COLO829 (cell line): ENCODE measurements at places on chromosomes 3 and 15.

DNA sequence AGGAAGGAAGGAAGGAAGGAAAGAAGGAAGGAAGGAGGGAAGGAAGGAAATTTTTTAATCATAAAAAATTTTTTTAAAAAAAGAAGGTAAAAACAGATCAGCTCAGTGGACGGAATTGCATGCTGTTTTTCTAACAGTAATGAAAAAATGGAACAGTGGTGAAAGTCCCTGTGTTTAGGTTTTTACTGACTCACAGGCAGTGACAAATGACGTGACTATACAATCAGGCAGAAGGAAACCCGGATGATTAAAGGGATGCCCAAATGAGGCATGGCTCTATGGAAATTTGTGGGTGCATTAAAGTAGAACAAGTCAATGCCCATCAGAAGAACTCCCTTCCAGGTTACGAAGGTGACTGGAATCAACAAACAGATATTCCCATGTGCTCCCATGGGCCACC lies 135.0 kb downstream of the IMPG2 start:
- DNase-seq, result no peak

GRCh38 chr3:127785711-127786265 lies 36.5 kb downstream of the MGLL start:
- DNase-seq, result no peak

GRCh38 chr3:18027161-18027939 lies 284.9 kb upstream of the TBC1D5 start:
- no peak for DNase-seq

GRCh38 chr3:13857702-13858380 lies 22.0 kb downstream of the WNT7A start:
- DNase-seq, result no peak

- no peak for DNase-seq
These were observed 198.3 kb downstream of the ERC2 start for GRCh38 chr3:56269755-56270535.

- no peak for DNase-seq
These were observed 21.7 kb downstream of the RAB8B start for GRCh38 chr15:63211092-63211490.

DNA sequence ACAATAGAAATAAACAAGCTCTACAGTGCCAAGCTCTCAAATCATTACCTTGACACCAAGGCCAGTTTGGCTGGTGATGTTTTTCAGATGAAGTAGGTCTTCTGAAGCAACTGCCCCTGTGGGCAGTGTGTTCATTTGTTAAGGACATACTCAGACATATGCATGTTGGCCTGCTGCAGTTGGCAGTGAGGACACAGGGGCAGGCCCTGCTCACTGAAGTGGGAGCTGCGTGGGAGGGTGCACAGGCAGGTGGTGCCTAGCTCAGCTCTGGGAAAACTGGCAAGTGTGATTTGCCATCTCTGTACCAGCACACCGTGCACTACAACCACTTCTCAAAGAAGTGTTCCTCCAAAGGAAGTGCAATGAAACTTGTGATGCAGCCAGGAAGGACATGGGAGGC lies 28.5 kb upstream of the SNRK start:
- DNase-seq, result no peak

DNA sequence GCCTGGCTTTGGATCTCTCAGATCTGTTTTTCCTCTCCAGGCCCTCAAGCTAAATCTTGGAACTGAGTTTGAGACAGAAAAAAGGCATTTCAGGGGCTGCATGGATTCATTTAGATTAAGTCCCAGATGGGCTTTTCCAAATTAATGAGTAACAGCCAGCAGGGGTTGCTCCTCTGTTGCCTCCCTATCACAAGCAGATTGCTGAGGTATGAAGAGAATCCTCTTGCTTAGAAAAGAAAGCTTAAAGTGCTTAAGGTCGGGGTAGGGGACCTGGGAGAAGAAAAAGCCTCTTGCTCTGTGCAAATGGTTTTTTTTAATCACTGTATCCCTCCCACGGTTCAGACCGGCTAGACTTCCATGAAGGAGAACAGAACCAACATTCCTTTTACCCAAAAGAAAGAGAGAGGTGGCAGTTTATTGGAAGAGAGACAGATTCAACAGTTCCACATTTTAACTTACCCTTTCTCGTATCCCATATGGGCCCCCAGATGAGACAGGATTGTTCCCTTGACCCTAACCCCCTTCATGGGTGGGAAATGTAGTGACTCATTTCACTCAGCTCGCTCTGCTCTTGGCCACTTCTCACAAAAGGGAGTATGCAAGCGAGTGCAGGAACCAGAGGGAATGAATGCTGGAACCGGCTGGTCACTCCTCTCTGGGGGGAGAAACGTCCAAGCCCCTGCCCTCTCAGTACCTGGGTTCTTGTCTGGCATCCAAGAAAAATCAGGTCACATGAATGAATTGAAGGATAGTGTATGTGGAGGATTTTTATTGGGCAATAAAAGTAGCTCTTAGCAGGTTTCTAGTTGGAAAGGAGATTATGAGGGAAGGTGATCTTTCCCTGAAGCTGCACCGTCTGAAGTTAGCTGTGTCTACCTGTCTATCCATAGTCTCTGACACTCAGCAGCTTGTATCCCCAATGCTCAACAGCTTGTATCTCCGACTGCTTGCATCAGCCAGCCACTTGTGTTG lies 745.2 kb downstream of the SI start:
- no peak for DNase-seq

- no peak for DNase-seq
These were observed 172.8 kb downstream of the KCNMB2 start for GRCh38 chr3:178709051-178709450.

DNA sequence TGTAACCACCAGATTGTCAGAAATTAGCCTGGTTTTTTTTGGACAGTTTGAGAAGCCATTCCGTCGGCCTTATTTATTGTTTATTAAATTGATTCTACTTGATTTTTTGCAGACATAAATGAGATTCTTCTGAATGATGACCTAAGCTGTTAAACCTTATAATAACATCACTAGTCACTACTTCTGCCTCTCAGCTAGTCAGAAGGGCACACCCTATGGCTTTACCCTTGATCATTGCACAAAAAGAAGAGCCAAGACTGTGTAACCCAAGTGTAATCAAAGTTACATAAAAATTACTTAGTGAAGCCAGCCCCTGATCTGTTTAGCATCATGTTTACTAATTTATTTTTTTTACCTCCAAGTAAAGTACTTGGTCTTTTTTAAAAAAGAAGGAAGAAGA lies 64.3 kb downstream of the CHL1 start:
- no peak for DNase-seq

DNA sequence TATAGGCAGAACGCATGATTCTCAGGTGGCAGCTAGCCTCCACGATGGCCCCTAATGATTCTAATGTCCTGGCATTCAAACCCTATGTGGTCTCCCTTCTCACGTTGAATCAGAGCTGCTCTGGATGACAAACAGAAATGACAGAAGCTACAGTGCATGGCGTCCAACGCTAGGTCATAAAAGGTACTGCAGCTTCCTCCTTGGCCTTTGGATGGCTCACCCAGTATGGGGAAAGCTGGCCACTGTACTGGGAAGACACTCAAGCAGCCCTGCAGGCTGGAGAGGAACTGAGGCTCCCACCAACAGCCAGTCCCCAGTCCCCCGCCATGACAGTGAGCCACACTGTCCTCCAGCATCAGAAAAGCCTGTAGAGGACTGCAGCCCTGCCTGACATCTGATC lies 286.3 kb downstream of the FAM43A start:
- no peak for DNase-seq

DNA sequence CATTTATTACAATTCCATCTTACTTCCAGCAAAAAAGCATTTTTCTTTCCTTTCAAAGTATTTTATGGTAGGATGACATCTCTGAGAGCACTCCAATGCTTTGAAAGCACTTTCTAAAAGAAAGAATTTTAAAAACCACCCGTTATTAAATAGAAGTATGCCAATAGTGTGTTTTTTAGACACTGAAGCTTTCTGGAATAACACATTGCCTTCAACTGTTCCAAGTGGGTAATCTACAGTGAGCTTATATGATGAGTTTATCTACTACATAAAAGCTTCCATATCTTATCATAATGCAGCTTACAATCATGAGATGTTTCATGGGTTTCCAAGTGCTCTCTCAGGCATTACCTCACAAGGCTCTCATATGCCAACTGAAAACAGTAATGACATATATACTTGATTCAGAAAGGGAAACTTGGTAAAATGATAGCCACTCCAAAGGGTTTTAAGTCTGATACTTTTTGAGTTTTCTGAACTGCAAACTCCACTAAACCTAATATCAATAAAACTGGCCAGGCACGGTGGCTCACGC lies 14.1 kb downstream of the CMTM6 start:
- no peak for DNase-seq

DNA sequence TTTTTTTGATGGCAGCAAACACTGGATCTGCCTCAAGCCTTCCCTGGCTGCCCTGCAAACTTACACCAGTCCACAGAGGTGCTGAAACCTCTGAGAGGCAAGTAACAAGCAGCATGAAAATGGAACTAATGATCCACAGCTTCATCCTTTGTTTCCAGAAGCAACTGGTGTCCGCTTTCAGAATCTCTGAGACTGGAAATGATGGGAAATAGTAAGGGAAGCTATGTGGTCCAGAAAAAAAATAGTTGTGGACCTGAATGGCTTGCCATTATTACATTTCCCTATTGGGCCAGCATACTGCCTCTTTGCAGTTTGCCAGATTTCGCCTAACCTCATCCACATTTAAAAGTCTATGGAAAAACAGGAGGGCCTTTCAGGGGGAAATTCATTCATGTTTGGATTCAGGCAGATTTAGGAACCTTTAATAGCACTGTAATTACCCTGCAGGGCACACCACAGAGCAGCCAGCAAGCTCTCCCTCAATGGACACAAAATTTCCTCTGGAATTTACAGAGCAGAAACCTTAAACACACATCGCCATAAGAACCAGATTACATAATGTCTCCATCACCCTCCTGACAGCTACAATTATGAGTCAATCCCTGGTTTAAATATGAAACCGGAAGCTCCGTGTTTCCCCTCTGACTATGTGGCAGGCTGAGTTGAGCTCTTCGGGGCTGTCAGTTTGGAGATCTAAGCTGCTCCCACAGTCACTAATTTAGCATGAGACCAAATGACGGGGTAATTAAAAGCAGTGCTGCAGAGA lies 134.4 kb downstream of the TMCO5A start:
- peak; percentile 60 for DNase-seq

GRCh38 chr15:43769584-43770228 lies 7.1 kb downstream of the ELL3 start:
- peak; percentile 24 for DNase-seq

DNA sequence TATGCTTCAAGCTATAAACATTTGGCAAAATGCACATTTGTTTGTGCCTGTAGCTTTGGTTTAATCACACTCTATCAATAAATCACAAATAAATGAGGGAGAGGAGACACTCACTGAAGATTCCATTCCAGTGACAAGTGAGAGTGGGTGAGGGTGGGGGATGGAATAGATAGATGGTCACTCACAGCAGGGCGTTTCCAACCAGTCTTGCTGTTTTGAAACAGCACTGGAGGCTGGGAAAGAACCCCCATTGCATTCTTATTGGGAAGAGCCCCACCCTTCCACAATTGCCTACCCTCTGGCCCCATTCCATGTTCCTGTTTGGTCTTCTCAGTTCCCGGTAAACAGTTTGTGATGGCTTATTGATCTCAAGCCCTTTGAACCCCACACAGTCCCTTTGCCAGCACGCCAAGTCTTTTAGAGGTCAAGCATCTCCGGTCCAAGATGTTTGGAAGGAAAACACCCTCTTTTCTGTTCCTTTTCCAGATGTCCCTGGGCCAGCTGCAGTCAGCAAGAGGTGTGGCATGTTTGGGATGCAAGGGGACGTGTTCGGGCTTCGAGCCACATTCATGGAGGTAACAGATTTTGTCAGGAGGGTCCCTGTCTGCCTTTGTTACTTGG lies 30.7 kb downstream of the LMCD1 start:
- no peak for DNase-seq

DNA sequence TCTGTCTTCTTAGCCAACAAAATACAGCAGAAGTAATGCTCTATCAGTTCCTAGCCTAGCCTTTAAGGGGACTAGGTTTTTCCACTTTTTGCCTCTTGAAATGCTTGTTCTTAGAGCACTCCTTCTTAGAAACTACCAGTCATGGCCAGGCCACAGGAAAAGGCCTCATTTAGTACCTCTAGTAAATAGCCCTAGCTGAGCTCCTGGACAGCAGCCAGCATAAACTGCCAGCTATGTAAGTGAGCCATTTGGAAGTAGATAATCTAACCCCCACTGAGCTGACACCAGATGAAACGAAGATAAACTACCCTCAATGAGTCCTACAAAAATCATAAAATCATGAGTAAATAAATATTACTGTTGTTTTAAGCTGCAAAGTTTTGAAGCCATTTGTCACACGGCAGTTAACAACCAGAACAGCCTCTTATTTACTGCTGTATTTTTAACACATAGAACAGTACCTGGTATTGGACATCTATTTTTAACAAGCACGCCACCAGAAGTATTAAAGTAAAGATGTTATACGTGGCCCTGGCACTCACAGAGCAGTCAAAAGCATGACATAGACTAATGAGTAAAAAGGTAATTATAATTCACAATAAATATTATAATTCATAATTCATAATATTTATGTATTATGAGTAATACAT lies 12.0 kb downstream of the TBC1D5 start:
- DNase-seq, result no peak

GRCh38 chr3:190444576-190445145 lies 5.0 kb downstream of the TMEM207 start:
- peak; percentile 64 for DNase-seq

GRCh38 chr3:195754906-195755305 lies 34.1 kb downstream of the MUC20 start:
- no peak for DNase-seq

- peak; percentile 60 for DNase-seq
These were observed 2.1 kb downstream of the CD47 start for GRCh38 chr3:108088697-108089096.

DNA sequence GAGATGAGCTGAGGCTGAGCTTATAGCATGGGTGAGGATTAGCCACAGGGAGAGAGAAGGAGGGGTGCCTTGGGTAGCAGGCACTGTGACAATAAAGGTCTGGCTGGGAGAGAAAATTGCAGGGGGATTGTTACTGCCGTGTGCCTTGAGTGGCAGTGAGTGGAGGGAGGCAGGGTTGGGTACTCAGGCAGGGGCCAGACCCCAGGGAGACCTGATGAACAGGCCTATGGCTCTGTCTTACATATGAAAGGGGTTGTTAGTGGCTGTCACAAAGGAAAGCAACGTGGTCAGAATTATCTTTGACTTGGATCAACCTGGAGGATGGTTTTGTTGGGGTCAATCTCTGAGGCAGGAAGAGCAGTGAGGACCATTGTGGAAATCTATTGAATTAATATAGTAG lies 84.5 kb downstream of the LRTM1 start:
- no peak for DNase-seq

- peak; percentile 83 for DNase-seq
These were observed 31.8 kb downstream of the CCNL1 start for GRCh38 chr3:157127831-157128767.

GRCh38 chr3:194485881-194486539 lies 792 bp downstream of the ATP13A3 start:
- no peak for DNase-seq

- no peak for DNase-seq
These were observed 43.3 kb downstream of the CAPN3 start for GRCh38 chr15:42402455-42403205.

DNA sequence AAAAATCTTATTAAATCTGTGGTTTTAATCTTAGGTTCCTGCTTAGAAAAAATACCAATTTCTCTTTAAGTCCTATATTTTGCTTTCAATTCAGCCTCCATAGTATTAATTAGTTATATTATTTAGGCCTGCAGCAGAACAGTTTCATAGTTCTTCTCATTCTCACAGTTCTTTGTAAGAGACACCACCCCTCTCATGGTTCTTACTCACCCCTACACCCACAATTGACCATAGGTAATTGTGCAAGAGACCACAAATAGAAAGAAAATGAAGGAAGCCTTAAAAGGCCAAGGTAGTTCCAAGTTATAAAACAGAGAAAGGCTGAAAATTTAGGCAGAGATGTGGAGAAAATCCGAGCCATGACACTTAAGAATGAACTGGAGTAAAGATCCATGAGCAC lies 415.3 kb downstream of the TIGIT start:
- DNase-seq, result no peak
